ENCODE measurements at places on chromosomes 11 and 22. TPM values are rescaled to one million over a fixed set of nuclear protein-coding genes. Genes with fewer than 3 reads are reported as not detected.

NKAPD1 gene
- total RNA-seq = 10.5 TPM

B4GALNT4 gene
- total RNA-seq = 5.3 TPM

C22orf31 gene
- not detected for total RNA-seq

APOBEC3H gene
- total RNA-seq = not detected

BIRC3 gene
- total RNA-seq = 5.6 TPM

MS4A6E gene
- not detected for total RNA-seq

RAB30 gene
- 18.6 TPM for total RNA-seq

GALNT18 gene
- 101 TPM for total RNA-seq

CENPM gene
- total RNA-seq = 10.2 TPM

ZFPL1 gene
- 49.8 TPM for total RNA-seq

CALCA gene
- not detected for total RNA-seq

FGF4 gene
- not detected for total RNA-seq

BIK gene
- total RNA-seq = 0.58 TPM

GRCh38 chr11:92423115-92424034, 198.8 kb downstream of the FAT3 start:
- no peak for DNase-seq

- no peak for DNase-seq
Measured at GRCh38 chr22:28911304-28911690, 27.9 kb downstream of the ZNRF3 start.

DNA sequence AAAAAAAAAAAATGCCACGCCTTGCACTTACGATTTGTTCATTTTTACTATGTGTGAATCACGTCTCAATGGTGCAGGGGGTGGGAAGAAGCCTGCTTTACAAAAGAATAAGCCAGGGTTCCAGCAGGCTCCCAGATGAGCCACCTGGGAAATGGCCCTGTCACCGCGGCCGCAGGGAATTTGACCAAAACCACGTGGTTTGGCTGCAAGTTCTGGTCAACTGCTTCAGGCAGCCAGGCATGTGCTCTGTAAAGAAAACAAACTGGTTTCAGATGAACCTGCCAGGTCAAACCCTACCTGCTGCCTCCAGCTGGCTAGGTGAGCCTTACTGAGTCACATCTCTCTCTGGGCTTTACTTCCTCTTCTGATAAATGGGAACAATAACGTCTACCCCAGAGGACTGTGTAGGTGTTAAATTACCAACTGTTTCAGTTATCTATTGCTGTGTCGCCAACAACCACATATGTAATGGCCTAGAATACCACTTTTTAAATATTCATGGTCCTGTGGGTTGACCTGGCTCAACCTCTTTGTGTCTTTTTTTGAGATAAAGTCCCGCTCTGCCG, 30.5 kb upstream of the GCAT start:
- no peak for DNase-seq

GRCh38 chr11:77471558-77472193, 2.2 kb downstream of the PAK1 start:
- no peak for DNase-seq

- no peak for DNase-seq
Measured at GRCh38 chr11:61120706-61121191, 18.5 kb downstream of the CD5 start.

- no peak for DNase-seq
Measured at GRCh38 chr11:110472858-110473257, 43.1 kb downstream of the FDX1 start.

DNA sequence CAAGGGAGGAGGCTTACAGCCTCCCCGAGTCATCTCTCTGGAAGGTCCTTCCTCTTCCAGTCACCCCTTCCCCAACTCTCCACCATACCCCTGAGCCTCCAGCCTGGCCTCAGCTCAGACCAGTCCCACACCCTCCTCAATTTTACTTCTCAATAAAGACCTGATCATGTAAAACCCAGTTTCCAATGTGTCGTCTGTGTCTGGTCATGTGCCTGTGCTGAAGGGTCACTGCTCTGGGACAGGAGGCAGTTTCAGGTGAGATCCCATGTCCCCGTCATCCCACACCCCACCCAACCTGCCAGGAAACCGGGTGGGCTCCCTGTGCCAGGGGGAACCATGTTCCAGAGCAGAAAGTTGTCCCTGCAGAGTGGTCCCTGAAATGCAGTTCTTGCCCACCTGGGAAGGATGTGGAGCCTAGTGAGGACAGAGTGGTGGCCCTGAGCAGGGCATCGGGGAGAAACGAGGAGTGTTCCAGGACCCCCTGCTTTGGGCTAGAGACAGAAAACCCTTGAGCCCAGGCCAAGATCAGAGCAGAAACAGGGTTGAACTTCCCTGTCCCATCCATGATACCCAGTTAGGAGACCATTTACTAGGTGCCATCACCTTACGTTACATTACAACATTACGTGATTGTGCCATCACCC, 19.4 kb downstream of the IGLL5 start:
- no peak for DNase-seq

DNA sequence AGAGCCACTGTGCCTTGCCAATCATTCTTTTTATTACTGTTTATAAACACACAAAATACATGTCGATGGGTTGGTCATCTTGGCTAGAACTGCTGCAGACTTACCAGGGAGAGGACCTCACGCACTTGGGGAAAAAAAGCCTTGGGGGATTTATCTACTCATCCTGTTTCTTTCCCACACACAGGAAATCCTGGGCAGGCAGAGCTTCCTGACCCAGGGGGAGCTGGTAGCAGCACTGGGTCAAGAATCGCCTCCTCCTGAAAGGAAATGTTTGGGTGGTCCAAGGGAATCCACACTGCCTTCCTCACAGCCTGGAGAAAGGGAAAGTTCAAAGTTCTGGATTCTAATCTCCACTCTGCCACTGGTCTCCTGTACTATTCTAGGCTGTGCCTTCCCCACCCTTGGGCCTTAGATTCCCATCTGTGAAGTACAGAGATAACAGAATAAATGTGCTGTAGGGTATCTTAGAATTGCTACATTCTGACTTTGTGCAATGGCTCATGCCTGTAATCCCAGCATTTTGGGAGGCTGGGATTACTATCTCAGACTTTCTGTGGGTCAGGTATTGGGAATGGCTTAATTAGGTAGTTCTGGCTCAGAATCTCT, 31.2 kb upstream of the SMTN start:
- DNase-seq = no peak

GRCh38 chr11:18000760-18001159, 12.1 kb downstream of the SERGEF start:
- DNase-seq = no peak

- DNase-seq = no peak
Measured at GRCh38 chr11:57567515-57568329, at the start of gene UBE2L6. UBE2L6 (minus strand) TSS chr11:57567672; CDS start chr11:57567611, 61 bp downstream.

- no peak for DNase-seq
Measured at GRCh38 chr11:88511006-88511405, 173.5 kb upstream of the CTSC start.

GRCh38 chr11:104581246-104581980, 316.8 kb downstream of the CASP12 start:
- DNase-seq = no peak

- no peak for DNase-seq
Measured at GRCh38 chr11:44593251-44593650, 27.8 kb downstream of the CD82 start.

GRCh38 chr11:38282718-38283117, 1684.7 kb upstream of the RAG2 start:
- no peak for DNase-seq

- DNase-seq = no peak
Measured at GRCh38 chr11:35582033-35582432, 36.2 kb upstream of the FJX1 start.

DNA sequence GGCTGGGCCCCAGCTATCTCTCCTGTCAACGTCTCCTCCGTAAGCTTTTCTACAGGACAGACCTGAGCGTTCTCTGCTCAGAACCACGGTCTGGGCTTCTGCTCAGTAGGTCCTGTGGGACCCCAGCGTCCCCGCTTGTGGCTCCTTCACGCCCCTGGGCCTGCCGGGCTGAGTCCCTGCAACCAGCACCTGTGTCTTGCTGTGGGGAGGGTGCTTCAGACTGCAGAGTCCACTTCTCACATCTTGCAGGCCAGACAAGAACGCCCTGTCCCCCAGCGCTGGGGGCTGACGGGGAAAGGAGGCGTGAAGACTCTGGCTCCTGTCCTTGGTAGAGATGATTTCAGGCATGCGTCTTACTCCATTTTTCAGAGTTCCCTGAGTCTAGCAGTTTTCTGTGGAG, 1480.8 kb downstream of the BRD1 start:
- DNase-seq = no peak

GRCh38 chr11:111566324-111566723, 25.8 kb downstream of the LAYN start:
- no peak for DNase-seq

GRCh38 chr22:27698813-27699212, 102.7 kb downstream of the MN1 start:
- DNase-seq = no peak

- no peak for DNase-seq
Measured at GRCh38 chr11:120518356-120518755, 6.8 kb downstream of the GRIK4 start.

DNA sequence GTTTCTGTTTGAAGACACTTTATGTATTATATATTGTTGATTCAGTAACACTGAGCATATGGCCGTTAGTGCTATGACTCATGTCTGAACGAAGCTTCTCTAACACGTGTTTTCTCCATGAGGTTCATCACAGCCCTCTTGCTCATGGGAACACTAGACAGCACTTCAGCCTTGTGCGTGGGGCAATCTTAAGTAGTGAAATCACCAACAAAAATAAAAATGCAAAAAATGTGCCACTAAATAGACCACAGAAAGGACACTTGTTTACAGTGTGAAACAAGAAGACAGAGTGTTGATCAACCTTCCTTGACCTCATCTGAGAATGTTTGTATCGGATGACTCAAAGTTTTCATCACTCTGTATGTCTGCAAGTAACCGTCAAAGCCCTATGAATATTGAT, 94.5 kb downstream of the FDX1 start:
- DNase-seq = no peak

DNA sequence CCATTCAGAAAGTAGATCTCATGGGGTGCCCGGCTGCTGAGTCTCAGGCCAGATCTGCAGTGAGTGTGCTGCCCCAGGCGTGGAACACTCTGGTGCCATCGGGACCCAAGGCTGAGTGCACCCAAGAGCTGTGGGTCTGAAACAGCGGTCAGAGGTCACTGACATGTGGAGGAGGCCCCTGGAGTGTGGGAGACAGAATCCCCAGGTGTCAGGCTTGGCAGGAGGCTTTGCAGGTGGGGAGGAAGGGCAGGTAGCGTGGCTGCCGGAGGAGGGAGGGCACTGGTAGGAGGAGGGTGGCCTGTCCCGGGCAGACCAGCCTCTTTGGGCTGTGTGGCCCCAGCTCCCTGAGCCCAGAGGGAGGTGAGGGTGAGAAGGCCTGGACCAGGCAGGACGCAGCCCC, 31.7 kb upstream of the KRTAP5-6 start:
- DNase-seq = no peak

- no peak for DNase-seq
Measured at GRCh38 chr22:47125603-47126002, 363.2 kb downstream of the TBC1D22A start.

DNA sequence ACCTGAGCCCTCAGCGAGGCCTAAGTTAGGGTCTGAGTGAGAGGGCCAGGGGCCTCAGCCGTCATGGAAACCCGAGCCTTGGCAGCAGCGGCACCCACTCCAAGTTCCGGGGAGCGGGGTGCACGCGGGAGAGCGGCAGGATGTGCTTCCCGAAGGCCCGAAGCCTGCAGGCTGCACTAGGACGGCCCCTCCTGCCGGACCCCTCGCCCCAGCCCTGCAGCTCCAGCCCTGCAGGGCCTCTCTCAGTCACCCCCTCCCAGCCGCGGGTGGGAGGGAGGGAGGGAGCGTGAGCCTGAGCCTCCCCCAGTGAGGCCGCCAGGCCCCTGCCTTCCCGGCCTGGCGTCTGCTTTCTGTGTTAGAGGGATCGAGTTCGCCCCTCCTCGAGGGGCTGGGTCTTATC, 22.6 kb downstream of the MRPL23 start:
- DNase-seq = no peak

DNA sequence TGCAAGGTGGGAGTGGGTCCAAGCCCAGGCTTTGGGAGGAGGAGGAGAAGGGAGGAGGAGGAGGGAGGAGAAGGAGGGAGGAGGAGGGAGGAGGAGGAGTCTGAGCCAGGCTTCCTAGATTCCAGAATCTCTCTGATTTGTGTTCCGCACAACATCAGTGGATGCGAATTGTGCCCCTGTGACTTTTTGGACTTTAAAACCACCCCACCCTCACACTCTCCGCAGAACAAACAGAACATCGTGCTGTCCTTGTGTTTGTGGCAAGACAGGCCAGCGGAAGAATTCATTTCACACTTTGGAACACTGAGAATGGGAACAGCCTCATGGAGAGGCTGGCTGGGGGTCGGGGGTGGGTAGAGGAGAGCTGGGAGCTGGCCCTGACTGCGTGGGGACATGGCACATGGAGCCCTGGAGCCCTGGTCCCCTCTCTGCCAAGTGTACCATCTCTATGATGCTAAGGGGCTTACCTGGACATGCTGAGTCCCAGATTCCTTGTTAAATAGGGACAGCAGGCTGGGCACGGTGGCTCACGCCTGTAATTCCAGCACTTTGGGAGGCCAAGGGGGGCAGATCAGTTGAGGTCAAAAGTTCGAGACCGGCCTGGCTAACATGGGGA, 16.4 kb upstream of the SHANK2 start:
- DNase-seq = no peak

DNA sequence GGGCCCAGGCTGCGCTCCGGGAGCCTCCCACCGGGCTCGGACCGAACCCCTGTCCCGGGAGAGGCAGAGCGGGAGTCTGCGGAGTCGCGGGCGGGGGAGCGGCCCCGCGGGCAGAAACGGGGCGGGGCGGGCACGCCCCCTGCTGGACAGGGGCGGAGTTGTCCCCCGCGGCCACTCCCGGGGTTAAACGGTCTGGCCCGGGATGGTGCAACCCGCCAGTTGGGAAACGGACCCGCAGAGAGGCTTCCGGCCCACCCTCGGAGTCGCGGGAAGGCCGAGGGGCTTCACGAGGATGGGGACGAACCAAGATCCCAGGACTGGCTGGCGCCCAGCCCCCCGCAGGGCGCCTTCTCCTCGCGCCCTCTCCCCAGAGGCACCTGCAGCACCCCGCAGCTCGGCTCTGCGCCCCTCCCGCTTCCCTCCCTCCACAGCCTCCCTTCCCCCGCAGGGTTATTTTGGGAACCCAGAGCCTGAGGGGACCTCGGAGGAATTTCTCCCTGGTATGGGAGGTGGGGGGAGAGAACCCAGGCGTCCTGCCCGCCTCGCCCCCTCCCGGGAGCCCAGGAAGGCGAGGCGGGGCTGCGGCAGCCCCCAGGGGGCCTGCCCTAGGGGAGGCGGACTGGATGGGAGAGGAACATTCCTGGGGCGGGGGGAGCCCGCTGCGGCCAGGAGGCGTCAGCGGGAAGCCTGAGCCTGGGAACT, 902 bp downstream of the RASGRP2 start:
- no peak for DNase-seq

- DNase-seq = no peak
Measured at GRCh38 chr11:44629732-44630345, 64.4 kb downstream of the CD82 start.

GRCh38 chr22:48653306-48653705, 1174.4 kb downstream of the BRD1 start:
- DNase-seq = no peak

DNA sequence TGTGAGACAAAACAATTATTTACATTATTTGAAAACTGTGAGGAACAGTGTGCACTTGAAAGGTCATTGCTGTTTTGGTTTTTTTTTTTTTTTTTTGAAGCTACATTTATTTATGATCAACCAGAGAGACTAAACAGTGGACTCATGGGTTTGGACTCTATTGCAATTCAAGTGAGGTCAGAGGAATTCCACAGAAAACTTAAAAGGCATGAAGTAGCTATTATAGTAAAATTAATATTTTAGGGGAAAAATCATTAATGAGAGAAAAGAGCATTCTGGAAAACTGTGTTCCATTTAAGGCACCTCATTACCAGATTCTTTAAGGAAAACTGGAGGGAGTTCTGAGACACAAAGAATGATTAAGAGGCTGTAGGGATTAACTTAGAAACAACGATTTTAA, 102.8 kb downstream of the WNT11 start:
- DNase-seq = no peak
